IMR-90 (cell line): ENCODE measurements at places on chromosomes 2 and 18. TPM values are rescaled to one million over a fixed set of nuclear protein-coding genes. Genes with fewer than 3 reads are reported as not detected.

DNA sequence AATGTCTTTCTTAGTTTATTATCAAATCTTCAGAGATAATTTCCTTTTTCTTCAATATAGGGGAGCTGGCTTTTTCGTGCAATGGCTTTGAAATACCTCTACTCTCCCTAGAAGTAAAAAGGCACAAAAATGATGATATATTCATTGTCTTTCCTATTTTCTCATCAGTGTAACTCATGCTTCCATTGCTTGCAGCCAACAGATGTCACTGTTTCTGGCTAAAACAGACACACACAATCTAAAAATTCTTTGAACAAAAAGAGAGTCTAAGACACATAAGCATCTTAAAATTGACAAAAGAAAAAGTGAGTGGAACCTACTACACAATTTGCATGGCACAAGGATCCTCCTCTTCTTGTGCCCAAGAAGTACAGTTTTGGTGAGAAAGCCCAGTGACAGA lies 448.7 kb upstream of the VRK2 start:
- DNase-seq = no peak

- no peak for DNase-seq
Observed at GRCh38 chr18:44673256-44673880, 7.3 kb upstream of the SETBP1 start.

DNA sequence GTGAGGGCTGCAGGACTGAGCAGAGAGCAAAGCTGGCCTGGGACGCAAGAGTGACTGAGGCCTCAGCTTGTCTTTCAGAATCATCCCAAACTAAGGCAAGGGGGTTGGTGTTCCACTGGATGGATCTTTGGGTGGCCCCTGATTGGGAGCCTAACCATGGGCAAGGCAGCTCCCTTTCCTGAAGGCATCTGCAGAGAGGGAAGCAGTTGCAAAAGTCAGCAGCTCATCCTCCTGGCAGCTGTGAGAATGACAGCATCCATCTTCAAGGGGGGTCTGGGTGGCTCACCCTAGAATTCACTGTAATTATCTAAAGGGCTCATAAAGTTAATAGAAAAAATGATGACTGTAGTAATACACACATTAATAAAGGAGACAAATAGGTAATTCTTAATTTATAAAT lies 46.5 kb upstream of the RAB31 start:
- DNase-seq = peak; percentile 40

- DNase-seq = peak; percentile 43
Observed at GRCh38 chr18:7021994-7022840, 95.4 kb downstream of the LAMA1 start.

GRCh38 chr18:45340884-45341283 lies 274.4 kb upstream of the SLC14A2 start:
- no peak for DNase-seq

DNA sequence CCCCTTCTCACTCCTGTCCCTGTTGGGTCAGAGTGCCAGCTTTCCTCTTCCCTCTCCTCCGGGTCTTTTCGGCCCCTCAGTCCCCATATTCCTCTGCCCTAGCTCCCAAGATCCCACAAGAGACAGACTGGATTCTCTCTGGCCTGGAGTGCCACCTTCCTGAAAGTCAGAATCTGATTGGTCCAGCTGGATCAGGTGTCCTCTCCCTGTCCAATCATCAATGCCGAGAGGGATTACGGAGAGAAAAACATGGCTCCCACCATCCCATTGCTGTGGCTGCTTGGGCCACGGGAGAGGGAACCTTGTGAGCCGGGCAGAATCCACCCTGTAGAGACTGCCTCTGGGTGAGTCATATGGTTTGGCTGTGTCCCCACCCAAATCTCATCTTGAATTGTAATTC lies 2.7 kb upstream of the MROH2A start:
- DNase-seq = no peak

- no peak for DNase-seq
Observed at GRCh38 chr2:66782780-66783361, 347.9 kb downstream of the MEIS1 start.

DNA sequence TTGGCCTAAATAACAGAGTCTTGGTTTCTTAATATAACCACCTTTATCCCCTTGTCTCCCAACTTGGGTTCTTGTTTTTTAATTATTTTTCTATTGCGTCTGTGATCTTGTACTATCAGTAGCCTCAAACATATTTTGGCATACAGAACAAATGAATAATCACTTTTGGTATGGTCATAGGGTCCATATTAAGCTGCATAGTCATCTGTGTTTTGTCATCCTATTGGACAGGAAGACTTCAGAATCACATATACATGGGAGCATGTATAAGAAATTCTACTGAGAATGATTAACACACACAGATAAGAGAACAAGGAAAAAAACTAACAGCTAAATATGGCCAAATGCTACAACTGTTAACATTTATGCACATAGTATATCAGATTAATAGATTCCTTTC lies 126.0 kb downstream of the MEP1B start:
- peak; percentile 74 for DNase-seq

Gene TACR1
- 0.06 and 0.09 TPM in 2 replicates for polyA plus RNA-seq

Gene SRSF7
- 191 and 193 TPM in 2 replicates for polyA plus RNA-seq

Gene ACTG2
- 887 and 899 TPM in 2 replicates for polyA plus RNA-seq
